ENCODE measurements at places on chromosomes 6 and 20. TPM values are rescaled to one million over a fixed set of nuclear protein-coding genes. Genes with fewer than 3 reads are reported as not detected.

RIPPLY2 gene
- not detected for polyA plus RNA-seq

OR12D3 gene
- not detected for polyA plus RNA-seq

UBE2C gene
- not detected for polyA plus RNA-seq

BANF2 gene
- not detected for polyA plus RNA-seq

PPIL6 gene
- 0.71 TPM for polyA plus RNA-seq

PAK5 gene
- polyA plus RNA-seq = not detected

DNA sequence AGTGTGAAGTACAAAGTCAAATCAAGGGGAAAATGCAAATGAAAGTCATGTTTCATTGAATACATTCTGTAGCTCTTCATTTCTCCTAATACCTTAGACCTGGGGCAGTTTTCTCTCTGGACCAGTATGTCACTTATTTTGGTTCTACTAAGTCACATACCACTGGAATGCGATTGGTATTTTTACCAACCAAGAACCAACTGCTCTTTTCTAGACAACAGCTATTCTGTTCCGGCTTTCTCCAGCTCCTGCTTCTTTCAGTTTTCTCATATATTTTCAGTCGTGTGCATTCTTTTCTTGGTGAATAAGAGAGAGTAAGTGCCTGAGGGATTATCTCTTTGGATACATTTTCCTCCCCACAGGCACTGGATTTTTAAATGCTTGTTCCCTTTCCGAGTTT is 39.2 kb upstream of the SPACA1 start:
- no peak for DNase-seq

DNA sequence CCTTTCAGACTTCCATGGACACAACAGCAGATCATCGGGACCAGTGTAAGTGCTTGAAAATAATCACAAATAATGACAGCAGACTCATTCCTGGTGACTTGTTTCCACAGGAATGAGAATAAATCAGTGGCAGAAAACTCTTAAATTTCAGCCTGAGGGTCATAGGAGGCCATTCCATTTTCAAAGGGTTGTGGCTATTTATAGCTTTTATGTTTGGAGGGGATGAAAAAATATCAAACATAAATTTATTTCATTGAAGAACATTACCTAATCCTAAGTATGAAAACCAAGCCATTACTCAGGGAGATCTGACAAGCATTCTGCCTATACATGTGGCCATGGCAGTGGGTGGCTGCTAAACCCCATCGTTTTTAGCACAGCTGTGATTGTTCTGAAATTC is 173.6 kb upstream of the CNR1 start:
- no peak for DNase-seq

DNA sequence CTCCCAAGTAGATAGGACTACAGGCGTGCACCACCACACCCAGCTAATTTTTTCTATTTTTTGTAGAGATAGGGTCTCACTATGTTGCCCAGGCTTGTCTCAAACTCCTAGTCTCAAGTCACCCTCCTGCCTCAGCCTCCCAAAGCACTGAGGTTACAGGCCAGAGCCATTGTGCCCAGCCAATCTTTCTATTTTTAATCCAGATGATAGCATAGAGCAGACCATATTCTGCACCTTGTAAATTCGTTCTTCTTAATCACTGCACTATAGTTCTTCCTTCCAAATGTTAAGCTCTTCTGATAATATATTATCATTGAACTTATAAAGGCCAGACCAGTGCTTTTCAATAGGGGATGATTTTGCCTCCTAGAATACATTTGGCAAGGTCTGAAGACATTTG is 24.0 kb upstream of the CNKSR3 start:
- no peak for DNase-seq

DNA sequence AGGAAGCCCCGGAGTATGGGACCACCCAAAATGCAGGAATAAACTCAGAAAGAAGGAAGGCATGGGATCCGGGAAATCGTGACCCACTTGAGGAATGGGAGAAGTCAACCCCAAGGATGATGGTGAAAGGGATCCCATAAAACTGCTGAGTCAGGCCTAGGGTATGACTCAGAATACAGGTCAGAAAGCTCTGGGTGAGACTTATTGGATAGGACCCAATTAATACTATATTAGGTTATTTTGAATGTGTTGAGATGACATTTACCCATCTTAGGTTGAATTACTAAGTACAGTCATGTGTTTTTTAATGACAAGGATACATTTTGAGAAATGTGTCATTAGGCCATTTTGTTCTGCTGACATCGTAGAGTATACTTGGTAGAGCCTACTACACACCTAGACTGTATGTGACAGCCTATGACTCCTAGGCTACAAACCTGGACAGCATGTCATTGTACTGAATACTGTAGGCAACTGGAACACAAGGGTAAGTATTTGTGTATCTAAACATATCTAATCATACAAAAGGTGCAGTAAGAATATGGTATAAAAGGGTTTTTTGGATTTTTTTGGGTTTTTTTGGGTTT is 17.1 kb upstream of the HIVEP1 start:
- DNase-seq = no peak

- no peak for DNase-seq
Measured at GRCh38 chr6:135162678-135163439, 18.2 kb upstream of the MYB start.

- DNase-seq = no peak
Measured at GRCh38 chr6:115524821-115525220, 535.9 kb downstream of the FRK start.

DNA sequence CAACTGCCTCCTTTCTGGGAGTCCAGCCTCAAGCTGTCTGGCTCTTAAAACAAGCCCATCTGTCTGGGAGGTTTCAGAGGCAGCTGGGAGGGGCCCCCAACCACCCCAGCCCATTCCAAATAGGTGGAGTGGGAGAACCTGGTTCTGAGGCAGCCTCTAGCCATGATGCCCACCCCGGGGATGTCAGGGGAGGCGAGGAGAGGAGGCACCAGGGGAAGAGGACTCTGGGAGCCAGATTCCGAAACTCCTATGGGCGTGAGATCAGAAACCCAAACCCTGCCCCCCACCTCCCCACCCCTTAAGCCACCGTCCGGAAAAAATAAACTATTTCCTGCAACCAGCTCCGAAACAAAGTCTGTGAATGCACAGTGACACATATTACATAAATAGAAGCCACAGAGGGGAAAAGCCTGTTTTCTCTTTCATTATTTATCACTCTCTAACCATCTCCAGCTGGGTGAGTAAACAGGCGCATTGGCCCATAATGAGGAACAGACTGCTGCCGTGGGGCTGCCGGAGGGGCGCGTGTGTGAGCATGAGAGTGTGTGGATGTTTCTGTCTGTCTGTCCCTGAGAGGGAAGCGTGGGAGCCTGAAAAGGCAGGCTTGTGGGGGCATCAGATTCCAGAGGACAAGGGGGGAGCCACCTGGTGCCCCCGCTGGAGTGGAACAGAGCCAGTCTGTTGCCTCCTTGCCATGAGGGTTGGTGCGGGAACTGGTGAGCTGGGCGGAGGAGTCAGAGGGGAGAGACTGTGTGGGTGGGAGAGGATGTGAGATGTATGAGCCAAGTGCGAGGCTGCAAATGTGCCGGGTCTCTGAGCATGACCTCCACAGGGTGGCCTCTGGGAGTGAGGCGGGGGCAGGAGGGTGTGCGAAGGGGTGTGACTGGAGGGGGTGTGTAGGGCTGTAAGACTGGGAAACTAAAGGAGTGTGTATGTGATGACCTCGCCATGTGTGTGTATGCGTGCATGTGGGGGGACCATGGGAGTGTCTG is 14.3 kb upstream of the FOXP4 start:
- DNase-seq = peak; percentile 8

DNA sequence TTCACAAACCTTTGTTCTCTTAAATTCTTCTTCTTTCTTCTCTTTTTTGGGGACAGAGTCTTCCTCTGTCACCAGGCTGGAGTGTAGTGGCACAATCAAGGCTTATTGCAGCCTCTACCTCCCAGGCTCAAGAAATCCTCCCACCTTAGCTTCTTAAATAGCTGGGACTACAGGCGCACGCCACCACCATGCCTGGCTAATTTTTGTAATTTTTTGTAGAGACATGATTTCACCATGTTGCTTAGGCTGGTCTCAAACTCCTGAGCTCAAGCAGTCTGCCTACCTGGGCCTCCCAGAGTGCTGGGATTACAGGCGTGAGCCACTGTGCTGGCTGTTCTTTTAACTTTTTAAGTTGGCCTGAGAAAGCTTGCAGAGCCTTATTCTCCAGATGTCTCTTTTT is 48.0 kb downstream of the NCOA3 start:
- no peak for DNase-seq

DNA sequence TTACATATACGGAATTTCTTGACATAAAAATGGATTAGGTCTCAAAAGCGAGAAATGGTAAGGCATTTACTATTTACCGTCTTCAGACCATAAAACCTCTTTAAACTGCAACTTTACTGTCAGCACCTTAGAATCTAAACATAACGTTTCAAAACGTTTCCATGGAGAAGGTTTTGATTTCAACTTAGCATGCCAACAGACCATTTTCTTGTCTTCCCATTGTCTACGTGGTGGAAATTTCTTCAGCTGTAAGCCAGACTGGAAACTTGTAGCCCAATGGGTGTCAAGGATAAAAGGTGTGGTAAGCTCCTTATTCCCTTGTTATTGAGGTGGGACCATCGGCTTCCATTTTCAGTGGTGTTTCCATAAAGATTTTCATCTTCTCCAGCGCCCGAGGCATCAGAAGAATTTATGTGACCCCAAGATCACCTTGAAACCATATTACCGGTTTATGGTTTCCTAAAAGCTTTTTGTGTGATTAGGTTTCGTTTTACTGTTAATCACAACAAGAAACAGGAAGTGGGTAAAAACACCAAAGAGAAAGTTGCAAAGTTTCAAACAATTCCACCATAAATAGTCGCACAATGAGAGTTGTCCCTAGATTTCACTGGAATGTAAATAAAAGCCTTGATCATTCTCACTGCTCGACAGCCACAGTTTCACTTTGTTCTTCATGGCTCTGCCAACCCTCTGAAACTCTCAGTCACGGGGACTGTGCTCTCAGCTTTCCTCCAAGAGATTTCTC is 63.0 kb upstream of the CD2AP start:
- no peak for DNase-seq

GRCh38 chr20:63168861-63169260 is 47.1 kb downstream of the YTHDF1 start:
- DNase-seq = no peak

DNA sequence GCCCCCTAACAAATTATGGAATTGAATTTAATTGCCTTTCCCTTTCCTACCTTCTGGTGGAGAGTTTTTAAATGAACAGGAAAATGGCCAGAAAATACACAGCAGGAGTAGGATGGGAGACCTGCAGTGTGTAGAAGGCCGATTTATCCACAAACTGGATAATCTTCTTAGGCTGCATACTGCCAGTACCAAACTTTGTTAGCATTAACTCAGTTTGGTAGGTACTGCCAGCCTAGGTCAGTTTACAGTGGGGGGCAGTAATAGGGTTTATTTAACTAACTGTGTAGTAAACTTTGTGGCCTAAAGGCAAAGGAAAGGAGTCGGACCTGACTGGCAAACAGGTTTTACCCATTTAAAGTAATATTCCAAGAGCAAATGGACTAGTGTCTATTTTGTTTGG is 4.6 kb downstream of the NCOA3 start:
- DNase-seq = no peak

- no peak for DNase-seq
Measured at GRCh38 chr6:45714006-45714730, 301.5 kb downstream of the CLIC5 start.

DNA sequence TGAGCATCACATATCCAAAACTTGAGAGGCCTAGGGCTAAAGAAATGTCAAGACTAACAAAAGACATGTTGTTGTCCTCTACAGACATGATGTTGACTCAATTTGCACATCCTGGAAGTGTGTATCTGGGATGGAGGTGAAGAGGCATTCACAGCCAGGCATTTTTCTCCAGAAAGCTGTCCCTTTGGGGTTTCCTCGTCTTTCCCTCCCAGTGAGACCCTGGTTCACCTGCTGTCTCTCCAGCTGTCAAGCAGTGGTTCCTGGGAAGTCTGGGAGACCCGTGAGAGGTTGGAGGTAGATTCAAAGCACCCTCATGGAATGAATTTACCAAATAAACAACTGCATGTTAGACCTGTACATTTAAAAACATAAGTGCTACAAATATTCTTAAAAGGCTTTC is 32.1 kb downstream of the BACH2 start:
- DNase-seq = no peak

- DNase-seq = no peak
Measured at GRCh38 chr20:43516251-43516824, 8.8 kb downstream of the L3MBTL1 start.

GRCh38 chr20:47814632-47815415 is 29.5 kb upstream of the SULF2 start:
- no peak for DNase-seq
